Naive thymus-derived CD4-positive, alpha-beta T cell (primary cell): ENCODE measurements at places on chromosomes 2 and 18. TPM values are rescaled to one million over a fixed set of nuclear protein-coding genes. Genes with fewer than 3 reads are reported as not detected.

DNA sequence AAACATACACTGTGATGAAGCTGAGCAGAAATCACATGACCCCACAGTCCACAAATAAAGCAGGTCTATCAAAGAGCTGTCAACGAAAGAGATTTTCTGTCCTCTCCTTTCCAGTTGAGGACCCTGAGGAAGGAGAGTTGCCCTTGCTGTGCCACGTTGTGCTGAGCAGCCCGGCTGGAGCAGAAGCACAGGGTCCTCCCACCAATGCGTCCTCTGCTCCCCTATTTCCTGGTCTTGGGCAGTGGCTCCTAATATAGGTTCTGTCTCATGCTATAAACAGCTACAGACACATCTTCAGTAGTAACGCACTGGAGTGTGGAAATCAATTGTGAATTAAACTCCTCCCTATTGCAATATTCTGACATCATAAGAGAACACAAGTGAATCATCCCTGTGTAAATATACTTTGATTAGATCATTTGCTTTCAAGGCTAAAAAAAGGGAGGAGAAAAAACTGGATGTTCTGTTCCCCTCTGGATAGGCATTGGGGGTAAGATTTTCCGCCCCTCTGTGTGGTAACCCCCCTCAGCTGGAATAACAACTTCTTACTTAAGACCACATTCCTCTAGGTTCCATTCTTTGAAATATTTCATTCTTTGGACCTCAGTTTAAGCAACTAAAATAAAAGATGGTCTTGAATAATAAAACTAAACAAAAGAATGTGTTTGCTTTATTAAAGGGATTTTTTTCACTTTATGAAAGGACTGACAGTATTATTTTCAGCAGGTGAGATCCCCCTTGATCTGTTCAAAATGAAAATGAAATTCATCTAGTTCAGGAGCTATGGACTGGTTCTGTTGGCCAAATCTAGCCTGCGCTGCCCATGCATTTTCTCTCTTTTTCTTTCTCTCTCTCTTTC lies 8.3 kb upstream of the RHOB start:
- DNase-seq = no peak

DNA sequence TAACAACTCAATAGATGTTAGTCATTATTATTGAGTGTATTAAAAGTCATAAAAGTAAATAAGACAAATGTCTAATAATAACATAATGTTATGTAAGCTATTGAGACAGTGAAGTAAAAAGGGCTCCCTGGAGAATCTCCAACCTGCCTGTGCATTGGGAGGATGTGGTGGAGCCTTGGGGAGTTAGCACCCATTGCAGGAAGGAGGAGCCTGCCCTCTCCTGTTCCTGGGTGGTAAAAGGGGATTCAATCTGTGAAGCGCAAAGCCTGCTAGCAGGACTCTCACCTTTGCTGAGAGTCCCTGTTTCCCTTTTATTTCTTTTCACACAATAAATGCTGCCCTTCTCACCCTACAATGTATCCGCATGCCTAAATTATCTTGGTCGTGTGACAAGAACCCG lies 206.1 kb downstream of the RAB3GAP1 start:
- DNase-seq = no peak

GRCh38 chr2:152465541-152465940 lies 130.6 kb downstream of the FMNL2 start:
- DNase-seq = no peak

GRCh38 chr2:47155091-47155876 lies at the start of gene STPG4:
Gene STPG4, minus strand, starts transcription at chr2:47155308. Its CDS starts 57 bp downstream, at chr2:47155251.
- no peak for DNase-seq

The PAX3 gene
- not detected for total RNA-seq

The REG3A gene
- total RNA-seq = not detected

- no peak for DNase-seq
These were observed 3.4 kb downstream of the SFXN5 start for GRCh38 chr2:73068147-73068546.

The SLC39A10 gene
- total RNA-seq = 91.2 TPM

GRCh38 chr2:100870652-100871531 lies 51.0 kb downstream of the NPAS2 start:
- no peak for DNase-seq

GRCh38 chr2:221753401-221753800 lies 181.3 kb upstream of the EPHA4 start:
- DNase-seq = no peak

DNA sequence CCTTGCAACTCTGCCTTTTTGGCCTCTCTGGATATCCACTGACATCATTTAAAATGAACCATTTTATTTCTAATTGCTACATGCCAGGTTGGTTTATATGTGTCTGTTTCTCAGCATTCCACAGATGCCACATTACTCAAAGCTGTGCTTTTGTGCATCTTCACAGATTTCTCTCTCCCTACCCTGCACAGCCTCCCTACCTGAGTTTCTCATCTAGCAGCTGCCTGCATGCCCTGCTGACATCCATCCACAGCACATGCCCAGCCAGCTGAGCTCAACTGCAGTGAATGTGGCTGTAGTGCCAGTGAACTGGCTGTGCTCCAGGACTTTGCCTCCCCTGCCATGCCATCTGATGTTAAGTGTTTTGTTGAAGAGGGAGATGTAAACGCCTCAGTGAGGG lies 44.5 kb downstream of the PKP4 start:
- DNase-seq = no peak

DNA sequence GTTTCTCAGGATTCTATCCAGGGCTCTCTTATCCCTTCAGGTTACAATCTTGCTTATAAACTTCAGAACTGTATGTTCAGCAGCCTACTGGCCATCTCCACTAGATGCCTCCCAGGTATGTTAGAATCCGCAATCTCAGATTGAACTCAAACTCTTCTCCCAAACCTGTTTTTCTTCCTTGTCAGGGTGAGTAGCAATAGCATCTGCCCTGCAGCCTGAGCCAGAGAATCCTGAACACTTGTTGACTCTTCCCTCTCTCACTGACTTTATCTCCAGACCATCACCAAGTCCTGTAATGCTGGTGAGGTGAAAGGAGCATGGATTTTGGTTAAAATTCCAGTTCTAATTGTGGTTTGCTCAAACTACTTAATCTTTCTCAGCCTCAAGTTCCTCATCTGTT lies 82.6 kb upstream of the ALPP start:
- DNase-seq = no peak

DNA sequence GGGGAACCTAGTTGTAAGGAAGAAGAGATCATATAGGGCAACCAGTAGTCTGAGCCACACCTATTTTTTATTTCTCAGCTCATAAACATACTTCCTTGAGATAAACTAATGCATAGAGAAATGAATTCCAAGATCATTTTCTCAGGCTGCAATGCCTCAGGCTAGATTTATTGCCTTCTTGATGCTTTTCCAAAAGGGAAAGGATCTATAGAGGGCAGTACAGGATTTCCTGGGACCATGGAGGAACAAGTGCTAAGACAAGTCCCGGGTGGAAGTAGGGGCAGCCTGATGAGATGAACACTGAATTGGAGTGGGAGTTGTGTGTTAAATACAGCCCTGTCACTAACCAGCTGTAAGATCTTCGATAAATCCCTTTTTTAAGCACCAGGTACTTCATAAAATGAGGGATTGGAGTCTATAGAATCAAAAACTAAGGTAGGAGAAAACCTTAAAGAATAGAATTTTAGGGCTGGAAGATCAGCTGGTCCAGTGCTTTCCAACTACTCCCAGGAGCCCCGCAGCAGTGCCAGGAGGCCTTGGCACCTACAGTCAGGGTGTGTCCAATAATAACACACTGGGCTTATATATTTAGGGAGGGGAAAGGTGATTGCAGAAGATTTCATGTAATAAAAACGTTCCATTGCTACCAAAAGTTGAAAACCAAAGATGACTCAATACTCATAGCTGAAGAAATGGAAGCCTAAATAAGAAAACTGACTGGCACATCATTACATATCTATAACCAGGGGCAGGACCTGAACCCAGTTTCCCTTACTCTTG lies 58.1 kb downstream of the SERTAD2 start:
- no peak for DNase-seq

DNA sequence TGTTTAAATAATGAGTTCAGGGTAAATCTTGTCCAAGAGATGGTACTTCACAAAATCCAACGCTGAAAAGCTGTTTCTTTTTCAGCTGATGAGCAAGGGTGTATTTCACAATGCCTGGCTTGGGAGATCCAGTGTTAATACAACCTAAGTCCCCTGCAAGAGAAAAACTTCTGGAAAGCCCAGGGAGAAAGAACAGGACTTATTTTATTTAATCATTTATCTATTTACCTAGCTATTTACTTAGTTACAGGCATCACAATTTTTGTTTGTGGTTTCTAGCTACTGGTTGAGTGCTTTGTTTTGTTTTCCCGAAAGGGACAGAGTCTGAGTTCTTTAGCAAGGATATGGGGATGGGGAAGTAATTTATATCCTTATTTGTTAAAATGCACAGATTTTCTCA lies 598.2 kb upstream of the SYT4 start:
- DNase-seq = no peak

The CCDC85A gene
- total RNA-seq = not detected

- DNase-seq = no peak
These were observed 1242.4 kb upstream of the ACVR2A start for GRCh38 chr2:146602383-146602782.

The FAM237A gene
- not detected for total RNA-seq

The ALPG gene
- total RNA-seq = not detected in 2 replicates

DNA sequence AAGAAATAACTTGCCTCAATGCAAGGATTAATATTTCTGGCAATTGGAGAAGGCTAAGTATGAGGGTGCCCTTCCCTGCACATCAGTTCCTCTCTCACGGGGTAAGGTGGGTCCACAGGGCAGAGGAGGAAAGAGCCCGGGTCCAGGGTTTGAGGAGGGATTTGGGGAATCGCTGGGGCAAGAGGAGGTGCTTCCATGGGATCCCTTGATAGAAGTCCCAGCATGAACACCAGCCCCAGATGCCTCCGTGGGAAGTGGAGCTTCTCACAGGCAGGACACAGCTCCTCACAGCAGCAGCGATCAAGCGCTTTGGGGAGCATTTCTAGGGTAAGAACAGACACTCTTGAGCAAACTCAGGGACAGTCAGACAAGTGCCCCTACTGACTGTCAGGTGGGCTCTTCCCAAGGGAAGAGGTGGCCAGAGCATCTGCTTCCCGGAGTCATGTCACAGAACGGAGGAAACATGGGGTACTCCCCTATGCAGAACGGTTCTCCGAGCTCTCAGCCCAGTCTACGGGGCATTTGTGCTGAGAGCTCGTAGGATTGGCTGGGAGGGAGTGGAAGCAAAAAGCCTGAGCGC lies 218.9 kb upstream of the ARL4C start:
- no peak for DNase-seq

DNA sequence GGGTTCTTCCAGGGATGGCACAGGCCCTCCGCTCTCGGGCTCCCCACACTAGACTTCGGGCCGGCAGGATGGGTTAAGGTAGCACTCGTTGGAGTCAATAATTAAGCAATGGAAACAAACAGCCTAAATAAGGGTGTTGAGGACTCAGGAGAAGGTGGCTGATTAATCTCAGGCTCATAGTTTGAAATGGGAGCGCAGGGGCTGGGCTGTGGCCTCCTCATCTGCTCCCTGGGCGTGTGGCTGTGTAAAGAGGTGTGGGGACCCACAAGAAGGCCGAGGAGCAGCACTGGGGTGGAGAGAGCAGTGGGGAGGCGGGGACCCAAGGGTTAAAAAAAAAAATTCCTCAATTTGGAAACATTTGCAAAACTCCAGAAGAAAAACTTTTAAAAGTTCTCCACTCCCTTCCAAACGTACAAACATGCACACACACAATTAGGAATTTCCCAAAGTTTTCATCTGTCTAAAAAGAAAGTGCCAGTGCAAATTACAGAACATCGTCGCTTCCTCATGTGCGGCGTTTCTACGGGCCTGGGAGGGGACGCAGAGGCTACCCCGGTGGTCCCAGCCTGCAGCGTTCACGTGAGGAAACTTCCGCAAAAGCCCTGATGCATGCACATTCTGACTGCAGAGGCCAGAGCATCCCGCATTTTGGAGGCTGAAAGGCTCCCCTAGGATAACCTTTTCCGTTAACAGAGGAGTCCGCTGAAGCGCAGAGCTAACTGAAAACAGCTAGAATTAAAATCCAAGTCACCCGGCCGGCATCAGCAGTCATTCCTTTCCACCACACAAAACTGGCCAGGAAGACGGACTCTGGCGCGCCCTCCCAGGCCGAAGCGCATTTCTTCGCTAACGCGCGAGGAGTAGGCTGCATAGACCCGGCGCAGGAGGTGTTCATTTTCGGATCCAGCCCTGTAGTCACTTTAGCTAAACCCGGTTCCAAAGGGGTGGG lies 1.0 kb upstream of the TUBB6 start:
- DNase-seq = no peak

The PRKAG3 gene
- total RNA-seq = not detected in 2 replicates

- DNase-seq = no peak
These were observed 79.0 kb upstream of the TAF1B start for GRCh38 chr2:9764153-9764778.

The LINC00305 gene
- total RNA-seq = not detected

- no peak for DNase-seq
These were observed 202.8 kb upstream of the RND3 start for GRCh38 chr2:150690261-150690660.

The LRRTM1 gene
- total RNA-seq = not detected

DNA sequence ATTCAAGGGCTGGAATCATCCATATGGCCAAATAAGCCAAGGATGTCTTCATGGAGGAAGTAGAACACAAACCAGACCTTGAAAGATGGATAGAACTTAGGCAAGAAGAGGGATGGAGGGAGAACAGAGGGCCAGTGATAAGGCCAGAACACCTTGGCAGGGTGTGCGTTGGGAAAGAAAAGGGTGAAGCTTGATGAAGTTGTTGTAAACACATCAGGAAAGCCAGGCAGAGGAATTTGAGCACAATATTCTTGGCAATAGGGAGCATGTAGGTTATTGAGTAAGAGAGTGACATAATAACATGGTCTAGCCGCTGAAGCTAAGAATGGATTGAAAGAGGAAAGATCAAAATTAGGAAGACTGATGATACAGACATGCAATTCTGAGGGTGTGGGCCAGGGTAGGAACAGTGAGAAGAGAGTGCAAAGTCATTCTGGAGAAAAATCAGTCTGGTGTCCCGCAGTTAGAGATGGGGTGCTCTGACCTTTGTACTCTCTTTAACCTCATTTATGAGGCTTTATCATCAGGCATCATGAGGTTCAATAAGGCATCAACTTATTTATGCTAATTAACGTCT lies 41.0 kb downstream of the SLC14A2 start:
- no peak for DNase-seq

- DNase-seq = no peak
These were observed 54.3 kb downstream of the VSNL1 start for GRCh38 chr2:17594533-17595401.

The CNTNAP5 gene
- total RNA-seq = not detected

The B3GNT7 gene
- total RNA-seq = 0.64 TPM in 1 of 2 replicates, not detected in the other

DNA sequence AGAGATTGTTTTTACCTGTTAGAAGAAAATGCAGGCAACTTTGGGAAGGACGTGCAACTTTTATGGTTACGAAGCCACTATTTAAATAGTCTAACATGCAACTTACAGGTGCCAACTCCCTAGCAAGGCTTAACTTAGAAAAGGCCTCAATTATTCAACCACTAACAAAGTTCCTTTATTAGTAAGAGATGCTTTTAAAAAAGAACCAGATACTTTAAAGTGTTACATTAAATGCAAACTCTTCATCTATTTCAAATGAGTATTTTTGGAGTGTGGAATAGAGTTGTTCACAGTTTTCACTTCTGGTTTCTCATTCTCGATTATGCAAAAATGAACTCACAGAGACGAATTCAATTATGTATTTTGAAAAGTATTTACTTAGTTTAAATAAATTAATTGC lies 51.7 kb downstream of the PELI1 start:
- DNase-seq = no peak
